ENCODE measurements at places on chromosomes 3 and 15.

DNA sequence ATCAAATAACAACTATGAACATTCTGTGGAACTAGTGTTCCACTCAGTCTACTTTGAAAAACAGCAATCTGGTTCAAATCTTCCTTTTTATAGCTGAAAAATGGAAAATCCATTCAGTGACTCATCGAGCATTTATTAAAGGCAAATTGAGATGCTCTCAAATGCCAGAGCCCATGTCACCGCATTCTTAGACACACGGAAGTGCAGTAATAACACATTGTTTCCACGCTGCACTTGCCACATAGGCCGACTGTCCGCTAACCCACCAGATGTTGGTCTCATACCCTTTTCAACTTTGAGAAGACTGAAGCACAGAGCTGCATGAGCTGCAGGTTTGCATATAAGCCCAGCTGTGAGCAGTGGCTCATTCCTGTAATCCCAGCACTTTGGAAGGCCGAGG, 95.9 kb downstream of the TMEM266 start:
- DNase-seq: no peak

GRCh38 chr3:163915280-163915679, 1163.0 kb downstream of the SI start:
- DNase-seq: no peak

DNA sequence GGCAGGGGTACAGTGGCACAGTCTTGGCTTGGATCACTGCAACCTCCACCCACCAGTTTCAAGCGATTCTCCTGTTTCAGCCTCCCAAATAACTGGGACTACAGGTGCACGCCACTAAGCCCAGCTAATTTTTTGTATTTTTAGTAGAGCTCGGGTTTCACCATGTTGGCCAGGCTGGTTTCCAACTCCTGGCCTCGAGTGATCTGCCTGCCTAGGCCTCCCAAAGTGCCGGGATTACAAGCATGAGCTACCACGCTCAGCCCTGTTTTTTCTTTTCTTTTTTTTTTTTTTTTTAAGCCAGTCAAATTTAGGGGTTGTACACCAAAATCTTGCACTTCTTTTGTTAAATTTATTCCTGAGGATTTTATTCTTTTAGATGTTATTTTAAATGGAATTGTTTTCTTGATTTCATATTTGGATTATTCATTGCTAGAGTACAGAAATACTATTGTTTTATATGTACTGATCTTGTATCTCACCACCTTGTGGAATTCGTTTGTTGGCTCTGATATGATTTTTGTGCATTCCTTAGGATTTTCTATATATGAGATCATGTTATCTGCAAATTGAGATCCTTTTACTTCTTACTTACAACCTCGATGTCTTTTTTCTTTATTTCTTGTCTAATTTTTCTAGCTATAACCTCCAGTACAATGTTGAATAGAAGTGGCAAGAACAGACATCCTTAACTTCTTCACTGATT, 65.6 kb downstream of the ZNF609 start:
- no peak for DNase-seq

DNA sequence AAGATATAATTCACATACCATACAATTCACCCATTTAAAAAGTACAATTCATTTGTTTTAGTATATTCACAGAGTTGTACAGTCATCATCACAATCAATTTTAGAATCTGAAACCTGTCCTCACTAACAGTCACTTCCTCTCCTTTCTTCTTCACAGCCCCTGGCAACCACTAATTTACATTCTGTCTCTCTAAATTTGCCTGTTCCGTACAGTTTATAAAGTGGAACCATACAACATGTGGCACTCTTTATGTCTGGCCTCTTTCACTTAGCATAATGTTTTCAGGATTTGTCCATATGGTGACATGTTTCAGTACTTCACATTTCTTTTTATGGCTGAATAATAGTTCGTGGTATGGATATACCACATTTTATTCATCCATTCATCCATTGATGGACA, 22.7 kb downstream of the ERICH6 start:
- DNase-seq: no peak

GRCh38 chr15:99343208-99343607, 91.9 kb downstream of the LRRC28 start:
- DNase-seq: no peak

- DNase-seq: no peak
Observed at GRCh38 chr15:38668898-38669391, 104.3 kb upstream of the RASGRP1 start.

GRCh38 chr15:99895189-99895955, 162.1 kb upstream of the LYSMD4 start:
- no peak for DNase-seq

GRCh38 chr3:119944091-119944490, 150.2 kb downstream of the GSK3B start:
- DNase-seq: no peak

DNA sequence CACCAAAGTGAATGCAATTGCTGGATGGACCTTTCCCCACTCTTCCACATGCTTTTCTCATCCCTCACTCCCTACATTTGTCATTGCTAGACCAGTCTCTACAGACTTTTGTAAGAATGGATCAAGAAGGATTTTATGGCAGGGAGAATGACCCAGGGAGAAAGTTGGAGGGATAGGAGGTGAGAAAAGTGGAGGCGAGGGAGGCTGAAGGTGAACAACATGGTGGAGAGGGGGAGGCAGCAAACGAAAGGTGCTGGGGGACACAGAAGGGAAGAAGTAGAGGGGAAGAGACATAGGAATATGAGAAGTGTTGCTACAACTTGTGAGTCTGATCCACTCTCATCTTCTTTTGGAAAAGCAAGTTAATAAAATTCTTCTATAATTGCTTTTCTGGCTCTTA, 24.4 kb upstream of the RTP1 start:
- DNase-seq: no peak

- DNase-seq: no peak
Observed at GRCh38 chr3:99253963-99254355, 352.5 kb upstream of the DCBLD2 start.

DNA sequence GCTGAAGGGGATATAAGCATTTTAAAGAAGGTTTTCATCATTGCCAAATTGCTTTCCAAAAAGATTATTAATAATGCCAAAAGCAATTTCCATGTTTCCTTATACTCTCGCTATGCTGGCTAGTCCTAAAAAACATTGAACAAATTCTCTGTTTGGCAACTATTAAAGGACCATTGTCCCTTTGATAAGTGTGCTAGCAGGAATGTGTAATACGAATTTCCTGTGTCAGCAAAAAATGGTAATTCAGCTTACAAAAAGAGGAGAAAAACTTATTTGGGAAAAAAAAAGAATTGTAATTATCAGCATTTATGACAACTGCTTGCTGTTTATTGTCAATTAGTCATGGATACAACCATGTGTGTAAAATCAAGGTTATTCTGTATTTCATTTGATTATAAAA, 138.6 kb downstream of the TBL1XR1 start:
- DNase-seq: no peak

DNA sequence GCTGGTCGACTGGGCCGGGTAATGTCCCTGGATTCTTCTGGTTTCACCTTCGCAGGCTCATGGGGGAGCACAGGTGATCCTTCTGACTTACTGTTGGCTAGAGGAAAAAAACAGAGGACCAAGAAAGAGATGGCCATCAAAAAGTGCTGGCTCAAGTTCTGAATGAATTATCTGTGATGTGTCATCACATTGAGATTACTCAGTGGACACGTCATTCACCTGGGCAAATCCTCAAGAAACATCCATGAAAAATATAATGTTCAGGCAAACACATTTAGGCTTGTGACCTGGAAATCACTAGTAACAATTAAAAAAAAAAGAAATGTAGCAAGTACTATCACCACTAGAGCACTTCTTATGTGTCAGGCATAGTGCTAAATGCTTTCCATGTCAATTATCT, 81.5 kb upstream of the SLC2A2 start:
- no peak for DNase-seq

DNA sequence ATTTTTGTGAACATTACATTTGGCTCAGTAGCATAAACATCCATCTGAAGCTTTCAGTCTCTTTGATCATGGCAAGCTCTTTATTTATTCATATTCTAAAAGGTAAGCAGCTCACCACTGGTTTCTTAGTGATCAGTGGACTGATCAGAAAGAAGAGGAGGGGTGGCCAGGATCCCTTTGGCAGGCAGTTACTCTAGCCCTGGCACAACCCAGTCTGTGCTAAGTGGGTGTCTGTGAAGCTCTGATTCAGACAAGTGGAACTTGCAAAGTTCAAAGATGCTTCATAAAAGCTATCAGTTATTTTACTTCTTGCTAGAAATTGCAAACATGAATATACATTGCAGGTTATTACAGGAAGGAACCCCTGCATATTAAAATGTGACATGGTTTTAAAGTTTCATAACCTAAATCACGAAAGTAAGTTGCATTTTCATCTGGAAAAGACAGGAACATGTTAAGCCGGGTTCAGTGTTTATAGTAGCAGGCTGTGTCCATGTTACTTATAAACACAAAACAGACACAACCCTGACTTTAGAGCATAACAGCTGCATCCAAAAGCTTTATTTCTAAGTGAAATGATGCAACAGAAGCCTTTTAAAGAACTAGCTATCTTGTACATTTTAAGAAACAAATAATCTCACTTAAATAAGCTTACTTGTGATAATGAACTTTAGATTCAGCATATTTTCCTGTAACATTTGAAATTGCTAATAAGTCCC, 785.3 kb downstream of the MCTP2 start:
- DNase-seq: no peak

DNA sequence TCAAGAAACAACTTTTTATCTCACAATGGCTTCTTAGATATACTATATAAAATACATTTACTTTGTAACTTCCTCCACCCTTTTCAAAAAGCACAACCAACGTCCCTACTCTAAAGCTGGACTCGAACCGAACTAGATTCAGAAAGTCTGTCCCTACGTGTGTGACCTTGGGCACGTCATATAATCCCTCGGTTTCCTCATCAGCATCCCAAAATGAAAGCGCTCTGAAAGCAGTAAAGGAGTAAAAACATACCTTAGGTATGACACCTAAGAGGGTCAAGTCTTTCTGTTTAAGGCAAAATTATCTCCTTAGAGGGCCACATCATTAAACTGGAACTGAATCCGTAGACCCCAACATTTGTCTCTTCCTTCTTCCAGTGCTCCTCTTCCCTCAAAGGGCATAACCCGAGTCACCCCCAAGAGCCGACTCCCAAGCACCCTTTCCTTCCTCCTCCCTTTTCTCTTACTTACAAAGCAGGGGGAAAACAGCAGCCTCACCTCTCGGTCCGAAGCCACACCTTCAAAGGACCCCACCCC, 663 bp downstream of the PDCD10 start:
- DNase-seq: no peak

- DNase-seq: no peak
Observed at GRCh38 chr3:41328926-41329325, 129.6 kb downstream of the CTNNB1 start.

- no peak for DNase-seq
Observed at GRCh38 chr3:73966733-73967132, 342.0 kb upstream of the PDZRN3 start.

DNA sequence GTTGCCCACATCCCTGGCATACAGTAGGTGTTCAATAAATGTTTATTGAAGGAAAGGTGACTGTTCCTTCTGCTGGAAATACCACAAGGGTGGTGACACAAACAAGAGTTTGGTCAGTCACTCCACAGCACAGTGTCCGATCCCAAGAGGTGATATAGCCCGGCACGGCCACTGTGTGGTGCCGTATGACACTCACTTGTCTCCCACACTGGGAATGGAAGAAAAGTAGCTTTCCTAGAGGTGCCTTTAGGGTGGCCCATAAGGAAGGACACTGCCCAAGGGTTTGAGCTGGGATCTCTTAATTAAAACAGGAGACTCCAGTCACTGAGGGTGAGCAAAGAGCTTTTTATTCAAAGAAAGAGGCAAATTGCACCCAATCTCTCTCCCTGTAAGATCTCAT, 40.5 kb downstream of the TGM4 start:
- peak; percentile 46 for DNase-seq

DNA sequence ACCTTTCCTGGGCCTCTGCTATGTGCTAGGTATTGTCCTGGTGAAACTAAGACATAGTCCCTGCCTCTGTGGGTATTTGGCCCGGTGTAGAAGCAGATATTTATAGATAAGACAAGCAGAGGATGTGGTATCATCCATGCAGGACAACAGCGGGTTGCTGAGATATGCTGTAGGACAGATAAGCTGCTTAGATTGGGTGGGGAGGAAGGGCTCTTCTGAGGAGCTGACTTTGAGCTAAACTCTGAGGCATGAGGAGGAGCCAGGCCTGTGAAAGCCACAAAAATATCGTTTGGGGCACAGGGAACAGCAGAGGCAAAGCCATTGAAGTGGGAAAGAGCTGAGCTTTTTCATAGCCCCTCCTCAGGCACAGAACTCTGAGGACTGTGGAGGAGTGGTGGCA, 492.5 kb upstream of the CFAP20DC start:
- DNase-seq: no peak

GRCh38 chr15:28243901-28244300, 78.1 kb downstream of the HERC2 start:
- DNase-seq: no peak

DNA sequence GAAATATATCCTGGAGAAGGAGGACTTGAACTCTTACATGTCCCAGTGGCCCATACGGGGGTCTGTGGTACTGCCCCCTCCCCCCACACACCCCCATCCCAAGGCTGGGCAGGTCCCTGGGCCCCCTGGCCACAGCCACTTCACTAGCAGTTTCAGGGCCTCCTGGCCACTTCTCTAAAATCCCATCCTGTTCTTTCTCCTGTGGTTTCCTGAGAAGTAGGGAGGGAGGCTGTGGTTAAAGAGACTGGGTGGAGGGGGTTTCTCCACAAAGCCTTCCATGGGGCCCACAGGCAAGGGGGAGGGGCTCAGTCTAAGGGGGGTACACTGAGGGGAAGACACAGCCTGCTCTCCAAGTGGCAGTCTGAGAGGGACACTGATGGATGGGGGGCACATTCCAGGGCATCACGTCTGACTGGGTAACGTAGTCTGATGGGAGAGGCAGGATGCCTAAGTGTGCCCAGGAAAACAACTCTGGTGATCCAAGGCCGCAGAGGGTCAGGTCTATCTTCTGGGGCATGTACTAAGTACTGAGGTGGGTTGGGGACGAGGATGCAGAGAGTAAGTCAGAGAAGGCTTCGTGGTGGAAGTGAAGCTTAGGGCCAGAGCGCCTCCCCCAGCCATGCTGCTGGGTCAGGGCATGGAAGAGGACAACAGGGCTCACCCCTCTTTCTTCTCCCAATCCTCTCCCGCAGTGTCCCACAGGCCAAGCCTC, 48.0 kb upstream of the C15orf39 start:
- DNase-seq: no peak
